ENCODE measurements at places on chromosomes 5 and 9.

- no peak for DNase-seq
These were observed 67.5 kb upstream of the S1PR3 start for GRCh38 chr9:88923653-88924288.

DNA sequence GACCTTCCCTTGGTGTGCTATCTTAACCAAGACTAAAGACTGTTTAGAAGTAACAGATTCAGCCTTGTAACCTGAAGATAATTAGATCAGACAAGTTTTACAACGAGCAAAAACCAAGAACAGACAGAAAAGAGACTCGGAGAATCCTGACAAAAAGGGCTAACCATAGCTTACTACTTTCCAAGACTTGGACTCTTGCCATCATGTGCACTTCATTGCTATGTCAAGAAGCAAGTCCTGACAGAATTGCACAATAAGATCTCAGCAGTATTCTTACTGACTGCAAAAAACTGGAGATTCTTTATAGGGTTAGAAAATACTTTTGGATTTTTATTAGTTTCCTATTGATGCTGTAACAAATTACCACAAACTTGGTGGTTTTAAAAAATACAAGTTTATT, 1539.0 kb upstream of the NUDT12 start:
- DNase-seq, result no peak

DNA sequence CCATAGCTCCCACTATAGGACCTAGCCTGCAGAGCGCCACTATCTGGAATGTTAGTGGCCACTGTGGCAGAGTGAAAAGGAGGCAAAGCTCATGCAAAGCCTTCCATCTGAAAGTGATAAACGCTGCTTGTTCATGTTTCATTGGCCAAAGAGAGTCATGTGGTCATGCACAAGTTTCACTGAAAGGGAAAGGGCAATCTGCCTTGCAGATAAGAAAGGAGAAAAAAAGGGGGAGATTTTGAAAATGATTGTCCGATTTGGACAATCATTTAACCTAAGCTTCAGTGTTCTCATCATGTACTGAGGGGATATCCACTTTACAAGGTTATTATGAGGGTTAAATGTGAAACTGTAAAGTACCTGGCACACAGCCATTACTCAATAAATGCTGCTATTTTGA, 9.0 kb upstream of the MOB3B start:
- no peak for DNase-seq

DNA sequence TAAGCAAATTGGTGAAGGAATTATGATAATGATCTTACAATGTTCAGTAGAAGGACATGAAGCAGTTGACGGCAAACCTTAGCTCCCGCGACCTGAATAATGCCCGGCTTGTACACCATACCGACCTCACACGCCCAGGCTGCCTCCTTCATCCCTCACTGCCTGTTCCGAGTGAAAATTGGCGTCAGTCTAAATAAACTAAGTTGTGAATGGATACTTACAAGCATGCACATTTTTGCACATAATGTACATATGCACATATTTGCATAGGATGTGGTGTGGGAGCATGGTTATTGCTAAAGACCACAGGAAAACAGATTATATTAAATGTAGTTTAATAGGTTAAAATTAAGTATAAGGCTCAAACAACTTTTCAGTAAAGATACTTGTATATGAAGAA, 14.9 kb downstream of the OR2Y1 start:
- DNase-seq, result no peak

DNA sequence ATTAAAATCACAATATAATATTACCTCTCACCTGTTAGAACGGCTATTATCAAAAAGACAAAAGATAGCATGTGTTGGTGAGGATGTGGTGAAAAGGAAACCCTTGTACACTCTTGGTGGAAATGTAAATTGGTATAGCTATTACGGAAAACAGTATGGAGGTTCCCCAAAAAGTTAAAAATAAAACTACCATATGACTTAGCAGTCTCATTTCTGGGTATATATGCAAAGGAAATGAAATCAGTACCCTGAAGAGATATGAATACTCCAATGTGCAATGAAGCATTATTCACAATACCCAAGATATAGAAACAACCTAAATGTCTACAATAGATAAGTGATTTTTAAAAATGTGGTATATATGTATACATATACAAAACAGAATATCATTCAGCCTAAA, 199.9 kb downstream of the SNX18 start:
- no peak for DNase-seq
